ENCODE measurements at places on chromosomes 5 and 9.

DNA sequence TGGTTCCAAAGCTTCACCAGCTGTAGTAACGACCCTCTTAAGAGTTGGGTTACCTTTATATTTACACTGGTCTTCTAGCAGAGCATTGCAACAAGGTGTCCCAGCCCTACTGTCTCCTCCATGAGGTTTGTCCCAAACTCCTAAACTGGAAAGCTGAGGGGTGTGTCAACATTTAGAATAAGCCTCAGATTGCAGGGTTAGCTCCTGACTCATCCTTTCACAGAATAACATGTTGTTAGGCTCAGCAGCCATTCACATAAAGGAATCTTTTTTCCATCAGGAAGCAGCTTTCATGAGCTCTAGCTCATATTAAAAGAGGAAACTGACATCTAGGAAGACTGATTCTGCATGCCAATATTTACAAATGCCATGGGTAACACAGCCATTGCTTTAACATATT lies 238.7 kb downstream of the EFNA5 start:
- DNase-seq = peak; percentile 59

DNA sequence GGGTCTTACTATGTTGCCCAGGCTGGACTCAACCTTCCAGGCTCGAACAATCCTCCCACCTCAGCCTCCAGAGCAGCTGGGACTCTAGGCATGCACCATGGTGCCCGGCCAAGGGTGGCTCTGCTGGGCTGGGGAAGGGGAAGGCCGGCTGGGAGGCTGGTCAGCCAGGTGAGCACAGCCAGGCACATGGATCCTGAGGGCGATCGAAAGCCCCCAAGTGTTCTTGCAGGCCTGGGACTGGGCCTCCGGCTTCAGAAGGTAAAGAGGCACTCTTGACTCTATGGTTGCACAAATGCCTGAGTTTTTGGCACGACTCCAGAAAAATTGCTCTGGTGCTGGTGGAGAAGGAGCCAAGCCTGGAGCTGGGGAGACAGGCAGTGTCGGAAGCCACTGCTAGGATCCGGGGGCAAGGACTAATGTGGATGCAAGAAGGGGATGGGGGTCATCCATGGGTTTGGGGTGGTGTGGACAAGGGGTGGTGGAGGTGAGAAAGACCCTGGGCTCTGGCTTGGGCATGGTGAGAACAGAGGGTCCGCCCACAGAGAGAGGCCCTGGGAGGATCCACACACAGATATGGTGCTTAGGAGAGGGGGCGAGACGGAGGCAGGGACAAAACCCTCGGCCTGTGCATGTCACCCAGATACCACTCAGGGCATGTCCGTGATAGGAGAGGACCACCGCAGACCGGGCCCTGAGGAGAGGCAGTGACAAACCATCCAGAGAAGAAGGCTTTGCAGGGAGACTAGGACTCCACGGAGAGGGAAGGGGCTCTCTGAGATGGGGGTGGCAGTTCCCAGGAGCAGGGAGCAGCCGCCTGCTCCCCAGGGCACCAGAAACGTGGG lies 51.1 kb upstream of the COL5A1 start:
- no peak for DNase-seq

GRCh38 chr5:9168791-9169556 lies 376.9 kb downstream of the SEMA5A start:
- DNase-seq = no peak

- DNase-seq = peak; percentile 47
Measured at GRCh38 chr9:107215381-107215780, 67.7 kb upstream of the RAD23B start.

DNA sequence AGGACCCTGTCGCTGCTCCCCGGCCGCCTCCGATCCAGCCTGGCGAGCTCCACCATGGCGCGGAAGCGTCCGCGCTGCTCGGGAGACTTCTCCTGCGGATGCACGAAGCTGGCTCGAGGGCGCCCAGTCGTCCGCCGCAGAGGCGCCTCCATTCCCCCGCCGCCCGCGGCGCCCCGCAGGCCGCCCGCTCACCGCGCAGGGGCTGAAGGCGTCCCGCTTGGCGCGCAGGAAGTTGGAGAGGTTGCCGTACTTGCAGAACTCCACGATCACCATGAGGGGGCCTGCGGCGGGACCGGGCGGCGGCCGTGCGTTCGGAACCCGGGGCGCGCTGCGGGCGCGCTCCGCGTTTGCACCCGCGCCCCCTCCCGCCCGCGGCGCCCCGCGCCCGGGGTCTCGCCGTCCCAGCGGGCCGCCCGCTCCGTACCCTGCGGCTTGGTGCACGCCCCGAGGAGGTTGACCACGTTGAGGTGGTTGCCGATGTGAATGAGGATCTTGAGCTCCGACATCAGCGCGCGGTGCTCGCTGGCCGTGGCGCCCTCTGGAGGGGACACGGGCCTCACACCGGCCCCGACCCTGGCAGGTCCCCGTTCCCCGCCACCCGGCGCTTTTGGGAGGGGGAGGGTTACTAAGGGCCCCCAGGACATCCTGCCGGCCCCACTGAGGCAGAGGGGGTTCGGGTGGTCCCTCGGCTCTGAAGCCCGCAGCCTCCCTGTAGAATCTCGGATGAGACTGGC lies 27.7 kb upstream of the SCGB3A1 start:
- DNase-seq = peak; percentile 73

GRCh38 chr9:135062254-135062653 lies 25.2 kb upstream of the OLFM1 start:
- no peak for DNase-seq

GRCh38 chr9:16031971-16032370 lies 479.1 kb downstream of the CCDC171 start:
- DNase-seq = no peak

GRCh38 chr9:4171261-4171900 lies 128.5 kb downstream of the GLIS3 start:
- no peak for DNase-seq

DNA sequence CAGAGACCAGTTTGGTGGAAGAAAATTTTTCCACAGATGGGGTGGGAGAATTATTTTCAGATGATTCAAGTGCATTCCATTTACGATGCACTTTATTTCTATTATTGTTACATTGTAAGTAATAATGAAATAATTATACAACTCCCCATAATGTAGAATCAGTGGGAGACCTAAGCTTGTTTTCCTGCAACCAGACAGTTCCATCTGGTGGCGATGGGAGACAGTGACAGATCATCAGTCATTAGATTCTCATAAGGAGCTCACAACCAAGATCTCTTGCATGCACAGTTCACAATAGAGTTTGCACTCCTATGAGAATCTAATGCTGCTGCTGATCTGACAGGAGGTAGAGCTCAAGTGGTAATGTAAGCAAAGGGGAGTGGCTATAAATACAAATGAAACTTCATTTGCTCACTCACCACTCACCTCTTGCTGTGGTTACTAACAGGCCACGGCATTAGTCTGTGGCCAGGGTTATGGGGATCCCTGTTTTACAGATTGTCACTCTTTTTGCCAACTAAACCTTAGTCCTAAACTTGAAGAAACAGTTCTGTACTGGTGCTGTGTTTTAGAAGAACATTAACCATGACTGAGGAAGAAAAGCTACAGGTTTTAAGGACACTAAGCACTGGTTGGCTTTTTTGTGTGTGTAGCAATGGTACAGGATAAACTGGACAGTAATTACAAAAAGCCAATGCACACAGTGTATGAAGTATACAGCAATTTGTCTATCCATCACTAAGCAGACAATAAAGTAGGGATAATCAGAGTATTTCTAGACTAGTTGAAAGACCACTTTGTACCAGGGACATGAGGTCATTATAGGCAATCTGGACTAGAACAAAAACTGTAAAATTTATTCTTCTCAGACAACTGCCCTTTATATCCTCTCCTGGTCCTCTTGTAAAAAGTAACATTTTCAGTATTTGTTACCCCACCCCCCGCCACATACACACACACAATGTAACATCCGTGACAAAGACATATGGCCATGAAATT lies 9.9 kb downstream of the TMEM232 start:
- no peak for DNase-seq

DNA sequence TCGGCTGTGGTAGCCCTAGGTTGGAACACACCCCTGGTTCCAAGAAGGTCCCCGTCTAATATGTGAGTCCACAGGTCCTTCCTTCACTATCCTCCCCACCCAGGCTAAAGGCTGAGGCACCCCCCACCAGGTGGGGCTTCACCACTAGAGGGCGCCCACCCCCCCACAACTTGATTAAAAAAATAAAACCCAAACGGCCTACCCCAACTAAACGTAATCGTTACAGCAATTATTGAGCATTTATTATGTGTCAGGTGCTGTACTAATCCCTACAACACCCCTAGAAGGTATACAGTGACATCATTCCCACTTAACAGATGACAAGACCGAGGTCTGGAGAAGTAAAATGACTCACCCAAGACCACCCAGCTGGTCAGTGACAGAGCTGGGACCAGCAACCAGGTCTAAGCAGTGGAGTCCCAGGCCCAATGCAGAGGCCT lies 65.0 kb downstream of the FGF18 start:
- peak; percentile 42 for DNase-seq

- DNase-seq = no peak
Measured at GRCh38 chr5:141403387-141403786, 809 bp downstream of the PCDHGA9 start.

All from cardiac muscle cell (in vitro differentiated cells and primary cell).